Urinary bladder (tissue), 4 donors: ENCODE measurements at places on chromosomes 7 and 10. TPM values are rescaled to one million over a fixed set of nuclear protein-coding genes. Genes with fewer than 3 reads are reported as not detected.

DNA sequence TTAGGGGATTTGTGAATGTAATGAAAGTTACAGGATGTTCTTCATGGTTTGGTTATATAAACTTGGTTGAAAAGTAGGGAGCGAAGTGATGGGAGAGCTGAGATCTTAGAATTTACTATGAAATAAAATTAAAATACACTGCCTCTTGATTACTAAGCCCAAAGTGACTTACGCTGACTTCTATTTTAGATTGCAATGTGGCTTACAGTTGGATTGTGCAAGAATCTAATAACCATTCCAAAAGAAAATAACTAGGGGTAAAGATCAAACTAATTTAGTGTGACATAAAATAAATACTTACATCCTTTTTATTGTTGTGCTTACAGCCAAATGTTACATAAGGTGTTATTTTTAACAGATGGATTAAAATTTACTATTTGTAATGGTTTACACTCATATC lies 15.3 kb downstream of the WNT16 start:
- no peak for DNase-seq

- no peak for DNase-seq
Measured at GRCh38 chr10:132498562-132499366, 38.8 kb upstream of the INPP5A start.

- no peak for DNase-seq
Measured at GRCh38 chr10:123556736-123557135, 109.4 kb upstream of the GPR26 start.

Gene SNCG
- 197 TPM for polyA plus RNA-seq

Gene SPAM1
- not detected for polyA plus RNA-seq

DNA sequence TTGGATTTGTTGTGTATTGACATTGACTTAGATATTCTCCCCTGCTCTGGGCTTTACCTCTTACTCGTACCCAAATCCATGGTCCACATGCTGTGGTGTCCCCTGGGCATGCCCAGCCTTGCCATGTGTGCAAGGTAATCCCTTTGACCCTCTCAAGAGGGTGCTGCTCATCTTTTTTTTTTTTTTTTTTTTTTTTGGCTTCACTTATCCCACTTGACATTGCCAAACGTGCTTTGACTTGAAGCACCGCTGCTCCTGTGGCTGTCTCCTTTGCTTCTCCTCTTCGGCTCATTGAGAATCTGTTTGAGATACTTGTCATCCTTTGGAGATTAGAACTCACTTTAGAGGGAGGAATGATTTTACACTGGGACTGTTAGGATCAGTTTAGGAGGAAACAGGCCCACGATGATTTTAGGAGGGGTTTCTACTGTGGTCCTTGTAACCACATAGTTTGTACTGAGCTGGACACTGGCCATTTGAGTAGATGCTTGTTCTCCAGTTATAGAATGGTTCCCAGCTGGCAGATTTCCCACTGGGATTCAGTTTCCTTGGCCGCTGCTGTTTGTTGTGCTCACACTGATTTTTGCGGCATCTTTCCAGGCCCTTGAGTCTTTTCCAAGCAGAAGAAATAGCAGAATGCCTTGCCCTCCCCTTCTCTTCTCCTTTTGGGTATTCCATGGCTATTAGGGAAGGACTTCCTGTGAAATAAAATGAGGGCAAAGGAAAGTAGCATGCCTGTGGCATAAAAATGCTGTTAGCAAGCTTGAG lies 184.8 kb downstream of the AUTS2 start:
- DNase-seq = peak; percentile 74
